Progenitor cell of endocrine pancreas (in vitro differentiated cells): ENCODE measurements at places on chromosomes 12 and 14. TPM values are rescaled to one million over a fixed set of nuclear protein-coding genes. Genes with fewer than 3 reads are reported as not detected.

- DNase-seq: no peak
Measured at GRCh38 chr12:76173756-76174155, 89.3 kb upstream of the NAP1L1 start.

- no peak for DNase-seq
Measured at GRCh38 chr14:95294834-95295599, 24.7 kb downstream of the CLMN start.

DNA sequence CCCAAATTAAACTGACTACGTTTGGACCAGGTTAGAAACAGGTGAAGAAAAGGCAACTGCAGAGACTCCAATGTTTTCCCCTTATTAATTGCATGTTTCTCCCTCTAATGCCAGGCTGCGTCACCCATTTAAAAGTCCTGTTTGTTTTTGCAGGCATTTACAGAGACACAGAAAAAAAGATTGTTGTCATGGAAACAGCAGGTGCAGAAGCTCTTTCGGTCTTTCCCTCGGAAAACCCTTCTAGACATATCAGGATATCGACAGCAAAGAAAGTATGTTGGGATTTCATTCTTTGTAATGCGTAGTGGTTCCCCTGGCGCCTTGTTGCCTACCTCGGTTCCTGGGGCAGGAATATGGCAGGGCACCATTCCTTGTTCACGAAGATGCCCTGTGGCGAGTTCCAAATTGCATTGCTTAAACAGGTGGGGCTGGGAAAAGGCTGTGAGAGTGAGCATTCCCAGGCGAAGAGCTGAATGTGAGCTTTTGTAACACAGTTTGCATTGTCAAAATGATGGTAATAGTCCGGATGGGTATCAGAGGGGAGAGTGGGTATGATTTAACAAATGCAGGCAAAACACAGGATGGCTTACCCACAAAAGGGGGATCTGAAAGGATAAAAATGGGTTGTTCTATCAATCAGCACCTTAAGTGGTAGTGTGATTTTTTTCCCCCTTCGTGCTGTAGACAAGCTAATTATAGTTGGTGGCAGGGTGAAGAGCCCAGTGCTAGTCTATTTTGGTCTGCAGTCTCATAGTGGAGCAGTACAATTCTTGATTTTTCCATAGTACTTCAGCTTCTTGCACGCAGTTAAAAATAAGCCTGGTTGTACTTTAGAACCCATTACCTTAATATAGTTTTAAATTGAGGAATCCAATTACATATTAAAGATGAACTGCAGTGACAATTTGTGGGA lies 132.4 kb downstream of the GCH1 start:
- DNase-seq: no peak

GRCh38 chr12:24632466-24632865 lies 316.4 kb downstream of the BCAT1 start:
- no peak for DNase-seq

Gene DICER1
- total RNA-seq: 118 and 127 TPM in 2 replicates

DNA sequence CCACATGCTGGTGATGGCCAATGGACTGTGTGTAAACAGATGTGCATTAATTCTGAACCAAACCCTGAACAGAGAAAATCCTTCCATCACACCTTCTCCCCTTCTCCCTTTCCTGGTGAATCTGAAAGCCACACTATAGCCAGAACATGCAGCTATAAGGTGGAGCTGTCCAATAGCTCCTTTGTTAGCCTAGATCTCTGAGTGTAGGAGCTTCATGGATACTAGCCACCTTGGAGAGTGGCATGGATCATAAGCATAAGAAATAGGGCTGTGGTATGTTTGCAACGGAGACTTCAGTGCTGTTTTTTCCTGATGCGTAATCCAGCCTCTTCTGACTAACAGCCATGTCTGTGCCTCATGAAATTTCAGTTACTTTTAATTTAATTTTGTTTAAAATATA lies 364.5 kb downstream of the BTG1 start:
- no peak for DNase-seq

DNA sequence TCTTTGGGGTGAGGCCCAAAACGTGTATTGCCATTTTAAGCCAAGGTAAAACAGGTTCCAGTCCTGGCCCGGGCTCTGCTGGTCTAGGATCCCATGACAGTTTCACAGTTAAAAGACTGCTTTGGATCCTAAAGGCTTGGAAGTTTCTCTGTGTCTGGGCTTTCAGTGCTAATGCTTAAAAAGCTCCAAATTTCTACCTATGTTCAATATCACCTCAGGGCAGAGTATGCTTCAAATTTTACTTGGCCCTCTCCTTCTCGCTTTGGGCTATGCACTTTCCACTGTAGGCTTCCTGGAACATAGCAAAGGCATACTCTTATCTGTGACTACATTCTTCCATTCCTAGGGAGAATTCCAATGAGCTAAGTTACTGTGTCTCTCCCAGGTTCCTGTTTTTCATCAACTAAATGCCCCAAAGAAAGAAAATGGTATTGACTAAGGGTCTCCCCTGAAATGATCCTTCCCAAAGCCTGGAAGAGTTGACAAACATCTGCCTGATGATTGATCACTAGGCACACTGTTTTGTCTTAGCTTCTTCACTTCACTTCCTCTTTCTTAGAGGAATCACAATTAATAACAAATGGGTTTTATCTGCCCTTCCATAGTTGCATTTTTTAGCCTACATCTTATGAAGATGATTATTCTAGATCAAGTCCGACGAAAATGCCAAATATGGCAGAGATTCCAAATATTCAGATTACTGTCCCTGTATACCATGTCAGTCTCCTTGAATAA lies 79.4 kb downstream of the TMTC2 start:
- DNase-seq: no peak

Gene CSRNP2
- total RNA-seq: 66.4 and 67.0 TPM in 2 replicates

GRCh38 chr14:92565040-92565717 lies 51.6 kb downstream of the RIN3 start:
- no peak for DNase-seq

DNA sequence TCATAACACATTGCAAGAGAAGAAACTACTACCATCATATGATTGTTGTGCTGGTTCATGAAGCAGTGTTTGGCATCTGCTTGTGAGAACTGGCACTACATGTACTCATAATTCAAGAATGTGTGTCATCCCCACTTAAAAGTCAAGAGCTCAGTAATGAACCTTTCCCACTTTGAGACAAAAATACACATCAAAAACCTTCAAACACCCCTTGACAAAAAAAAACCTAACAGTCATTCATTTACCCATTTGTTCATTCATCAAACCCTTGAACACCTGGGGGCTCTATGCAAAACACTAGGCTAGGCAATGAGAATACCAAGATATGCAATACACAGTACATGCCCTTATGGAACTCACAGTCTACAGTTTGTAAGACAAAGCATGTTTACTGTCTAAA lies 40.0 kb downstream of the KIF21A start:
- no peak for DNase-seq

- DNase-seq: peak; percentile 46
Measured at GRCh38 chr12:12717586-12718380, 615 bp downstream of the CDKN1B start.
